ENCODE measurements at places on chromosomes 2 and 18.

DNA sequence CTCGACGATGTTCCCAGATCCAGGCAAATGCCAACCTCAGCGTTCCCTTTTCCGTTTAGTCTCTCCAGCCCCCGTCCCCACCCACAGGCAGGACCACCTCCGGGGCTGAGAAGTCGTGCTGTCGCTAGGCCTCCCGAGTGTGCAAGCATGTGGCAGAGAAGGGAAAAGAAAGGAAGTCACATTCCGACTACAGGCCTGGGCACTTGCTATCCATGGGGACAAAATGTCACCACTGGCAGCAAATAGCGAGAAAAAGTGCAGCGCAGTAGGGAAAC lies 420 bp downstream of the PIGN start:
- DNase-seq, result no peak

- no peak for DNase-seq
Observed at GRCh38 chr2:43941966-43942365, 53.8 kb downstream of the LRPPRC start.

DNA sequence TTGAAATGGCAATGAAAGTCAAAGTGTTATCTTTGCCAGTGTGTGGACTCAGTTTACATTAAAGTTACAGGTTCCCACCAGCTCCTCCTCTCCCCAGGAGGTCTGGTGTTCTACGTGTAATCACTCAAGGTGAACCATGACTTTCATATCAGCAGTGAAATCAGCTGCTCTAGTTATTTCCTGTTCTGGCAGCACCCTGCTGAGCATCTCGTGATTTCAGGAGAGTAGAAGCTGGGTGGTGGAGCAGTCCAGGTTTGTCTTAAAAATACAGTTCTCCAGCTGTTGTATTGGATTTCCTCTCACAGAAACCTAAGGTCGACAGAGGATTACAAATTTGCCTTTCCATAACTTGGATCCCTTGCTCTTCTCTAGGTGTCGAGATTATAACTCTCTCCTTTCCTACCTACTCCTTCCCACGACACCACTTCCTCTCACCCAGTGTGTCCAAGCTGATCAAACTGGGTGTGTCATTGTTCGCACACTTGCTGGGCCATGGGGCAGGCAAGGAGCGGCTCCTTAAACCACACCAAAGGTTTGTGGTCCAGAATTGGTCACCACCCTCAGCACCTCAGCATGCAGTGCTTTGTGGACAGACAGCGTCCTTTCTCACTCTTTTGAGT lies 13.0 kb upstream of the ARHGAP25 start:
- DNase-seq, result no peak

DNA sequence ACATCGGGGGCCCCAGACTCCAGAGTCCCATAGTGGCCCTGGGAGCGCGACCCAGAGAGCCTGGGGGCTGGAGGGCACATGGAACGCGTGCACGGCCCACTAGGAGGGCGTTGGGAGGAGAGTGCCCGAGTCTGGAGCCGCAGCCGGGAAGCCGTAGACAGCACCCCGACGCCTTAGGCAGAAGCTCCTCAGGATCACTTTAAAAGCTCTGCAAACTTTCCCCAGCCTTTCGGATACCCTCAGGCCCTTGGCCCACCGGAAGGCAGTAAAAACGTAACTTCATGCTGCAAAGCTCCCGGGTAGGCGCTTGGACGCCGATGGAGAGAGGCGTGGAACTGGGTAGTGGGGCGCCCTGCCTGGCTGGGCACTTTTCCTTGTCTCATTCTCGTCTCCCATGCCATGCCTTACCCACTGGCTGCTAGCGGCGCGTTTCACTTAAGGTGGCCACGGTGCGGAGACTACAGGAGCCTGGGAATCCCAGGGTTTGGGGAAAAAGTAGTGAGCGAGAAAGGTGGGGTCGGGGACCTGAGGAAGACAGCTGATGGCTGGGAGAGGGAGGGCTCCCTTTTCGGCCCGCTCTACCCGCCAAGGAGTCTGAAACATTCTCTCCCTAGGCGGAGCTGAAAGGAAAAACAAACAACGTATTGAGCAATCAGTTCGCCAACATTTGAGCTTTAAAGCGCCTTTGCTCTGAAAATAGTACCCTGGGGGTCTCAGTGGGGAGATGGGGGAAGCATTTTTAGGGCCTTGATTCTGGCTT lies 141.8 kb downstream of the MEIS1 start:
- DNase-seq, result peak; percentile 24

GRCh38 chr2:153235516-153235915 lies 243.0 kb downstream of the RPRM start:
- no peak for DNase-seq

- no peak for DNase-seq
Observed at GRCh38 chr18:22844628-22845027, 88.5 kb upstream of the RBBP8 start.

GRCh38 chr18:49230326-49230725 lies 230.1 kb downstream of the DYM start:
- DNase-seq, result no peak

DNA sequence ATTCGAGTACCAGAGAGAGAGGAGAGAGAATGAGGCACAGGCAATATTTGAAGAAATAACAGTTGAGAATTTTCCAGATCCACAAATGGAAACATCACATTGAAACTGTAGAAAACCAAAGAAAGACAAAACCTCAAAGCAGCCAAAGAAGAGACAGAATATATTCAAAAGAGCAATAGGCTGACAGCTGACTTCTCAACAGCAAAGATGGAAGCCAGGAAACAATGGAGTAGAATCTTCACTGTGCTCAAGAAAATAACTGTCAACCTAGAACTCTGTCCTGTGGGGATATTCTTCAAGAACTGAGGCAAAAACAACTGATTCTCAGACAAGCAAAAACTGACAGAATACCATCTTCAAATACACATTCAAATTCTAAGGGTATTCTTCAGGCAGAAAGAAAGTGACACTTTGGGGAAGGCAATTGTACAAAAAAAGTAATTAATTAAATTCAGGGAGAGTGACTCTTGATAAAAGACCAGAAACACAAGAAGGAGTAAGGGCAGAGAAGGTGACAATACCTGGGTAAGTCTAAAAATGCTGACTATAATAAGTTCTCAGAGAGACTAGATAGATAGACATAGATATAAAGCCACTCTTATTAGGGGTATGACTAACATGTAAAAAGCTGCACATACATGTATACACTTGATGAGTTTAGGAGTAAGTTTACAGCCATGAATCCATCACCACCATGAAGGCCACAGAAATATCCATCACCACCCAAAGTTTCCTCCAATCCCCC lies 25.6 kb downstream of the ANKMY1 start:
- no peak for DNase-seq

DNA sequence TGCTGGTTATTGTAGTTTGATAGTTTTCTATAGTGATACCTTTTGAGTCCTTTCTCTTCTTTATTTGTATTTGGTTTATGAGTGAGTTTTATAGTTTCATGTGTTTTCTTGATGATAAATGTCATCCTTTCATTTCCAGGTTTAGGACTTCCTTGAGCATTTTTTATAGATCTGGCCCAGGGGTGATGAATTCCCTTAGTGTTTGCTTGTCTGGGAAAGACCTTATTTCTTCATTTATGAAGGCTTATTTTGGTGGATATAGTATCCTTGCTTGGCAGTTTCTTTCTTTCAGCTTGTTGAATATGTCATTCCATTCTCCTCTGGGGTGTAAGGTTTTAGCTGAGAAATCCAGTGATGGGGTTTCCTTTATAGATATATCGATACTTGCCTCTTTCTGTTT lies 53.9 kb downstream of the OTX1 start:
- no peak for DNase-seq

DNA sequence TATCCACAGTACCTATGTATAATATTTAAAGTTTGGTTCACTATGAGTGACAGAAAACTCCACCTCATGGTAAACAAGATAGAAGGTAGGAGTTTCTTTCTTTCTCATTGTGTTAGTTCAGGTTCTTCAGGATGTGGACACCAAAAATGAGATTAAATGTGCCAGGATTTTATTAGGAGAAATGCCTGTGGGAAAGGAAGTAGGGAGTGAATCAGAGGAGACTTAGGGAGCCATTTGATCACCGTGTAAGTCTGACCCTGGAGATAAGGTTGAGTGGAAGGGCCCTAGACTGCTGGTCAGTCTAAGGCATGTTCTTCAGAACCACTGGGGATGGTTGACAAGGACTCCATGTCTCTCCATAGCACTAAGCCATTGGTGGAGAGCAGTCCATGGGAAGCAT lies 8.1 kb downstream of the AOX1 start:
- DNase-seq, result no peak
